ENCODE measurements at places on chromosomes 13 and 19. TPM values are rescaled to one million over a fixed set of nuclear protein-coding genes. Genes with fewer than 3 reads are reported as not detected.

RGCC gene
- total RNA-seq = 3.0 TPM

CASP14 gene
- not detected for total RNA-seq

KIR2DL1 gene
- total RNA-seq = not detected

WASF3 gene
- 3.8 TPM for total RNA-seq

SSBP4 gene
- 49.3 TPM for total RNA-seq

PSG3 gene
- total RNA-seq = 0.50 TPM

ZNF888 gene
- 24.7 TPM for total RNA-seq

HSPB6 gene
- total RNA-seq = 0.65 TPM

CEACAM5 gene
- total RNA-seq = not detected

VAV1 gene
- total RNA-seq = 0.05 TPM

SERPINE3 gene
- total RNA-seq = not detected

HSD17B14 gene
- 1.7 TPM for total RNA-seq

SIGLEC8 gene
- not detected for total RNA-seq

SYNE4 gene
- total RNA-seq = 4.5 TPM

SPRY2 gene
- total RNA-seq = 10.6 TPM

FBXO27 gene
- total RNA-seq = 5.9 TPM

PSG11 gene
- total RNA-seq = not detected

SLC25A41 gene
- total RNA-seq = 0.10 TPM

Data from renal cortical epithelial cell (primary cell).